Stimulated activated CD4-positive, alpha-beta T cell treated with anti-CD3 and anti-CD28 coated beads, Interleukin-1b, Interleukin-23, amount 100 ng/mL, for 1 hour (primary cell): ENCODE measurements at places on chromosomes 7 and 10.

GRCh38 chr10:22326145-22326702 lies 5.3 kb downstream of the BMI1 start:
- DNase-seq = no peak

GRCh38 chr7:35848725-35849124 lies 47.9 kb downstream of the SEPTIN7 start:
- no peak for DNase-seq

GRCh38 chr7:30240106-30240800 lies 44.1 kb upstream of the ZNRF2 start:
- DNase-seq = no peak

DNA sequence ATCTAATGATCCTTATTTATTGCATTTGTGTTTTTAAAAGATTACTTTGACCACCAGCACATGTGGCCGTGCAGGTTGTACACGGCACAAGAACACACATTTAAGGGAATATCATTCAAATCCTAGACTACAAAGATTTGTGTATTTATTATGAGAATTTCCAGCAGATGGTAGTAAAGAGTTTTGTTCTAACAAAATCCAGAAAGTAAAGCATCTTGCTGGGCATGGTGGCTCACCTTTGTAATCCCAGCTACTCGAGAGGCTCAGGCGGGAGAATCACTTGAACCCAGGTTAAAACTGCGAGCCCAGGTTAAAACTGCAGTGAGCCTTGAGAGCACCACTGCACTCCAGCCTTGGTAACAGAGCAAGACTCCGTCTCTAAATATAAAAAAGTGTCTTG lies 31.5 kb downstream of the MACROH2A2 start:
- no peak for DNase-seq

DNA sequence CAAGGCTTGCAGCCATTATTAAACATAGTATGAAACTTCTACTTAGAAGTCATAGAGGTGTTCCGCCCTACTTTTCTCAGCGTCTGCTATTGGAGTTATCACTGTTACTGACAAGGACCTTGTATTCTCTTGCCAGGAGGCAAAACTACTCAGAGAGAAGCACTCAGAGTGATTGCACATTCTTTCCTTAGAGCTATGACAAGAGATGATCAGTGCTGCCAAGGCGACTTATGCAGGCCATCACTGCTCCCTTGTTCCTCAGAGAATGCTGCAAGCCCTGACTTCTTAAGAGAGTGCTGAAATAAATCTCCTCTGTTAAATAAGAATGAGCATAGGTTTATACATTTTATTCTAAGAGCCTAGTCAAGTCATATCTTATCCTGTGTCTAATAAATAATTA lies 534.6 kb upstream of the PHF14 start:
- no peak for DNase-seq

GRCh38 chr10:119087271-119087882 lies 6.8 kb upstream of the EIF3A start:
- DNase-seq = no peak

- DNase-seq = no peak
Measured at GRCh38 chr10:104013489-104013888, 46.5 kb downstream of the SLK start.

DNA sequence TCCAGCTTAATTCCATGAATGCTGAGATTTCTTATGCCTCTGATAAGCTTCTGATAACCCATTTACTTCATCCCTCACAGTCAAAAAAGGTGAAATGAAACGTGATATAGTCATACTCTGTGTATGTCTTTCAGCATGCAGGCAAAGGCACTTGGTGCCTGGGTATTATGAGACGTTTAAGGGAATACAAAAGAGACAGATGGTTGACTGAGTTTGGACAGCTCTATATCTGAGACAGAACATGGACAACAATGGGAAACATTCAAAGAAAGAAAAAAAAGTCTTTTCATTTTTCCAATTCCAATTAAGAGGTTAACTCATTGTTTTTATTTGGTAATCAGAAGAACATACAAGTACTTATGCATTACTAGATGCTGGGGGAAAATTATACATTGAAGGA lies 96.2 kb downstream of the PPP1R17 start:
- no peak for DNase-seq
